ENCODE measurements at places on chromosomes 11 and 22. TPM values are rescaled to one million over a fixed set of nuclear protein-coding genes. Genes with fewer than 3 reads are reported as not detected.

The CCDC90B gene
- 58.8 TPM for total RNA-seq

The THY1 gene
- total RNA-seq: 6.3 TPM

The MMP11 gene
- 38.2 TPM for total RNA-seq

The RAC2 gene
- 1.8 TPM for total RNA-seq

DNA sequence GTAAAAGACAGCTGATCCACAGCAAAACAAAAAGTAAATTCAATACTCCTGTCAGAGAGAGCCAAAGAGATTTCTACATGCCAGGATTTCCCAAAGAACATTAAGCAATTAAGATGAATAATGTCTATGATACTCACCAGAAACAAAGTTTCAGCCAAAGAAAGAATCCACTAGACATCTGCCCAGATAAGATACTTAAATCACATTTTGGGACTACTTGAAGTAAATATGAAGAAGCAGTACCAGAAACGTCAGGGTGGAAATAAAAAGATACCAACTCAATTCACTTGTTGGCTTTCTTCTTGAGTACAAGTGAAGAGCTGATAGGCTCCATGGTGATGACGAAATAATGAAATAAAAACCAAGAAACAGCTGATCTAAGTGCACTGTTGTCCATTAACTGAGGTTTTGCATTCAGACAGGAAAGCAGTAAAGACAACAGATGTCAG is 31.6 kb upstream of the ARHGAP32 start:
- no peak overlapping the region for H3K4me3 ChIP-seq
- H3K4me1 ChIP-seq: no peaks in the 10 kb centered on the region
- no peaks in the 10 kb centered on the region for H3K27me3 ChIP-seq
- no peak overlapping the region for H3K27ac ChIP-seq
- H3K36me3 ChIP-seq: no peaks in the 10 kb centered on the region

GRCh38 chr22:46537225-46537945 is at the start of gene CELSR1:
Gene CELSR1 (minus strand): TSS chr22:46537620. CDS start chr22:46537170, 450 bp downstream.
- peaks cover 18% of the 10 kb centered on the region for H3K4me1 ChIP-seq
- no peaks in the 10 kb centered on the region for H3K36me3 ChIP-seq
- peaks cover 7% of the 10 kb centered on the region for H3K27me3 ChIP-seq
- H3K27ac ChIP-seq: no peak within 1 kb of the TSS

- H3K4me3 ChIP-seq: no peak overlapping the region
- no peak overlapping the region for H3K27ac ChIP-seq
- no peaks in the 10 kb centered on the region for H3K36me3 ChIP-seq
These were observed 7.2 kb downstream of the RAB36 start for GRCh38 chr22:23152238-23153114.

DNA sequence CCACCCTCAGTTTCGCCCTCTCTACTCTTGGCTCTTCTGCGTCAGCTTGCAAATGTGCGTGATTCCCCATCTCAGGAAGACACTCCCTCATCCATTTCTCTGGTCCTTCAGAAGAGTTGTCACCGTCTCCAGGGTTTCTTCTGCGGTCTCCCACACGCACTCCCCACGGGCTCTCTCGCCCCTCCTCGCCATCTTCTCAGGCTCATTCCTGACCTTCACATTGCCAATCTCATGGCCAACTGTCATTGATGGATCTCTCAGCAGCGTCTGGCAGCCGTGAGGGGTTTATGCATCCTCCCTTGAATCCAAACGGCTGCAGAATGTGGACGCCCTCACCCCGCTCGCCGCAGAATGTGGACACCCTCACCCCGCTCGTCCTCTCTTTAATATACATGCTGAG is 10.5 kb downstream of the SYNGR1 start:
- peaks cover 9% of the 10 kb centered on the region for H3K4me1 ChIP-seq
- H3K4me3 ChIP-seq: no peak overlapping the region
- no peaks in the 10 kb centered on the region for H3K36me3 ChIP-seq
- DNase-seq: no peak

Measured in cardiac muscle cell (in vitro differentiated cells and primary cell).